Adrenal gland (tissue), 19 donors: ENCODE measurements at places on chromosomes 4 and X.

DNA sequence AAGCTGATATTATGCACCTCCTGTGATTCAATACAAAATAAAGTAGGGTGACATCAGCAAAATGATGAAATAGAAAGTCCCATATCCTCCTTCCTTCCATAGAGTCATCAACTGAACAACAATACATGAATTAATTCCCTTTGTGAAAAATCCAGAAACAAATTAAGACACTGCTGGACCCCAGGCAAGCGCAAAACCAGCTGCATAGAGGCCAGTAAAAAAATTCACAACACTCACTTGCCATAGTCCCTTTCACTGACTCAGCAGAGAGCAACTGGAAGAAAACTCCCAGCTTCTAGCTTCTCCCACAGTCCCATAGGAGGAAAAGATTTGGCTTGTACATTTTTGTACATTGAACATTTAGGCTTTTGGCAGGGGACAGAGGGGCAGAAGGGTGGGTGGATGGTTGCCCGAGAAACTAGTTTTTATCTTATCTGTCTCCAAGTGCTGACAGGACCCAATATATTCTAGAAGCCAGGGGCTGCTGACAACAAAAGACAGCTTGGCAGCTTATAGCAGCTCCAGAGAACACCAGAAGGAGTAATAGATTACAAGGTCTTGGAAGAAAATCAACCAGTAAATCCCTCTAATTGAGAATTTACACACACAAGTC lies 124.6 kb downstream of the NDST3 start:
- no peak for DNase-seq

- peak; percentile 41 for DNase-seq
These were observed 108.3 kb downstream of the CDS1 start for GRCh38 chr4:84691170-84691691.

DNA sequence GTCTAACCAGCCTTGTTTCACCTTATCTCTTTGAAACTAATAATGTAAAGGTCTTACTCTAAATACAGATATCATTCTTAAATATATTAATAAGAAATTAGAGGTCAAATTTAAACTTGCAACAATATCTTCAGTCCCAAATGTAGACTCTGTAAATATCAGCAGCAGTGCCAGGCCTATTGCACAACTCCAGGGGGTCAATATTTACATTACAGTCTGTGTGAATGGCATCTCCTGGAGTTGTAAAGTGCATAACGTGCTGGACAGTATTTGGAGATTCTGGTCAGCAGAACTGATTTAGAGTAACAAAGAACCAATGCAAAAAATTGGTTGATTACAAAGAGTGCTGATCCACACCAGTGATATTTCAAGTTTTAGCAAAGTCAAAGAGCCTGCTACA lies 1225.9 kb downstream of the PCDH19 start:
- DNase-seq = no peak

- DNase-seq = no peak
These were observed 443.2 kb upstream of the FGF16 start for GRCh38 chrX:77003956-77004355.

GRCh38 chrX:12403474-12404082 lies 265.3 kb downstream of the FRMPD4 start:
- no peak for DNase-seq
